HCT116 (cell line): ENCODE measurements at places on chromosomes 3 and 15. TPM values are rescaled to one million over a fixed set of nuclear protein-coding genes. Genes with fewer than 3 reads are reported as not detected.

Gene PTX3
- total RNA-seq = 0.37 TPM

Gene BBX
- 55.6 TPM for total RNA-seq

DNA sequence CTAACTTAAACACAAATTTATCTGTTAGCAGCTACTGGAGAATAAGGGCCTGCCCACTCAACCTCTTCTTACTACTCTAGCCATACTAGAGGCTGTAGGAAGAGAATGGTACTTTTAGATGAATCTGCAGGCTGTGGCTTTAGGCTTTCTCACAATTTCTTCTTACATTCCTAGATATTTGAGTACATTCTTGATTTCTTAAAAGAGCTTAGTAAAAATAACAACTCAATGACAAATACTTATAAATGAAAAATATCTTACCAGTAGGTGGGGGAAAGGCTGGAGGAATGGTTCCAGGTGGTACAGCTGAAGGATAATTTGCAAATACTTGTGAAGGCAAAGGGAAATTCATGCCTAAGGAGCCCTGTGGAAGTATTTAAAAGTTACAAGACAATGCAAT is 92.9 kb upstream of the GK5 start:
- no peak overlapping the region for H3K4me3 ChIP-seq
- DNase-seq = no peak
- no peaks in the 10 kb centered on the region for H3K36me3 ChIP-seq
- no peaks in the 10 kb centered on the region for H3K27me3 ChIP-seq
- H3K27ac ChIP-seq = no peak overlapping the region

Gene STRIT1
- not detected for total RNA-seq

DNA sequence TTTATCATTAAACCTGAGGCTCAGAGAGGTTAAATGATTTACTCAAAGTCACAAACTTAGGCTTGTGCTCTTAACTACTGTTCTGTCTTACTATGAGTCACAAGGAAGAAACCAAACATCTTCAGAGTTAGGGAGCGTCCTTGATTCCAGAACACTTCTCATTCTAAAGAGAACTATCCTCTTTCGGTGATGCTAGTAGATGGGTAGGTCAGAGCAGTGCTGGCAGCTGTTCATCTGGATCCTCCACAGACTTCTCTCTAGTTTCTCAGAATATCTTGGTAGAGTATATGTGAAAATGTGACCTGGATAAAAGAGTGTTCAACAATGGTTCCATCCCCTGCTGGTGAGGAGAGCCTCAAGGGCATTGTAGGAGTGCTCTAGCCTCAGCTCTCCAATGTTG is 3.3 kb downstream of the ARL6IP5 start:
- H3K36me3 ChIP-seq = no peaks in the 10 kb centered on the region
- no peak overlapping the region for H3K27ac ChIP-seq
- peaks cover 62% of the 10 kb centered on the region for H3K4me1 ChIP-seq
- no peaks in the 10 kb centered on the region for H3K27me3 ChIP-seq
- DNase-seq = no peak
- no peak overlapping the region for H3K4me3 ChIP-seq

DNA sequence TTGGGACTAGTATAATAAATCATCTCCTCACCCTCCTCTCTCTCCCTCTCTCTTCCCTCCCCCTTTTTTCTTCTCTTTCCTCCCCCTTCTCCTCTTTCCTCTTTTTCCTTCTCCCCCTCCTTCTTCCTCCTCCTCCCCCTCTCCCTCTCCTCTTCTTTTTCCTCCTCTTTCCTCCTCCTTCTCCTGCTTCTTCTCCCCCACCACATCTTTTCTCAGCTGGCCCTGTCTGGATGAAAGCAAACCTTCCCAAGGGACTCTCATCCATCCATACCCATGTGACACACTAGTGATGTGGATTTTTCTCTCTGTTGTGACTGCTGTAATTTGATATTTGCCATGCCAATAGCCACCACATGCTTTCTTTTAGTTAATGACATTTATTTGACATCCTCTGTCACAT is 127.2 kb downstream of the EBLN2 start:
- H3K4me3 ChIP-seq = no peak overlapping the region
- H3K27me3 ChIP-seq = peaks cover 18% of the 10 kb centered on the region
- H3K36me3 ChIP-seq = no peaks in the 10 kb centered on the region

DNA sequence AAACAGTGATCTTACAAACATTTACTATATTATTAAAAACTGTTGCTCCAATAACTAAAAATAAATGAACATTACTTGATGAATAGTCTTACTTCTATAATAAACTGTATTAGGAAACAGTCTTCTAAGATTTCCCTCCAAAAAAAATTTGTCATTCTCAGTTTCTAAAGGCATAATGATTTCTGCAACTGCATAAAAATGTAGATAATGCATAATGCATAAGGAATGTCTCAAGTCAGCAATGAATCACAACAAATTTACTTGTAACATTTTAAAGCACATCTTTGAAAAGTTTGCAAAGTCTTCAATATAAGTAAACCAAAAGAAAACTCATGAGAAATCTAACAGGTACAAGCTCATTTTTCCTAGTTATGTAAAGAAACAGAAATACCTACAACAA is 113.5 kb downstream of the VPS13C start:
- H3K4me1 ChIP-seq = no peaks in the 10 kb centered on the region
- no peaks in the 10 kb centered on the region for H3K27me3 ChIP-seq
- DNase-seq = no peak
- no peak overlapping the region for H3K27ac ChIP-seq
- H3K4me3 ChIP-seq = no peak overlapping the region

DNA sequence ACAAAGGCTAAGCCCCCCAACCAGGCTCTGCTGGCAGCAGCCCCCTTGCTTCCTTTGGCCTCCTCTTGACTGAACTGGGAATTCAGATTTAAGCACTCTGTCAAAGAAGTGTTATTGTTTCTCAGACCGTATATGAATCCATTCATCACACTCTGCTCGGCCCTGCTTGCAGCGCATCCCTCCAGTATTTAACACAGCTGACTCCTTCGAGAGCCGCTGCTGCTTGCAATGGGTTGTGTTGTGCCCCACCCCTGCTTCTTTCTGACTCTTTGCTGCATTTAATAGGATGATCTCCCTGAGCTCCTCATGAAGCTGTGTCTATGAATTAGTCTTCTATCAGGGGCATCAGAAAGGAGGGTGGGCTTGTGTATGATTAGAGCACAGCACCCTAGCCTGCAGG is 31.2 kb downstream of the C3orf20 start:
- no peaks in the 10 kb centered on the region for H3K4me1 ChIP-seq
- no peak overlapping the region for H3K4me3 ChIP-seq
- no peaks in the 10 kb centered on the region for H3K27me3 ChIP-seq
- no peak for DNase-seq
- H3K36me3 ChIP-seq = no peaks in the 10 kb centered on the region
- H3K27ac ChIP-seq = no peak overlapping the region
